Mucosa of descending colon (tissue), 3 donors: ENCODE measurements at places on chromosomes 6 and 20. TPM values are rescaled to one million over a fixed set of nuclear protein-coding genes. Genes with fewer than 3 reads are reported as not detected.
A peak's percentile ranks its signal among the peaks of the same experiment; 100 is the strongest.

OPRL1 gene
- total RNA-seq = 0.26 TPM

KCNB1 gene
- 14.6 TPM for total RNA-seq

C4A gene
- total RNA-seq = 10.2 TPM

TBX18 gene
- total RNA-seq = 0.23 TPM

ASIP gene
- total RNA-seq = not detected

GRCh38 chr20:63465380-63466249 is 6.8 kb downstream of the KCNQ2 start:
- DNase-seq = no peak

DNA sequence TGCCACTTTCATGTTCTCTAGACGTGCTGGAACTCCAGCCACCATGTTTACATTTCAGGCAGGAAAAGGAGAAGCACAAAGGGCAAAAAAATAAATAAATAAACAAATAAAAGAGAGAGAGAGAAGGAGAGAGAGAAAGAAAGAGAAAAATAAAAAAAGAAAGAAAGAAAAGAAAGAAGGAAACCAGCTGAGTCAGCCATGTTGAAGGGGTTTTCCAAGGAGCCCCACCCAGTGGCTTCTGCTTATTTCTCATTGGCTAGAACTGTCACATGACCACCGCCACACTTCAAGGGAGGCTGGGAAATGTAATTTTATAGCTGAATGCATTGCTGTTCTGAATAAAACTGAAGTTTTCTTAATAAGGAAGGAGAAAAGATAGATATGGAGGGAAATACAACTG is 71.1 kb downstream of the BFSP1 start:
- no peak for DNase-seq

DNA sequence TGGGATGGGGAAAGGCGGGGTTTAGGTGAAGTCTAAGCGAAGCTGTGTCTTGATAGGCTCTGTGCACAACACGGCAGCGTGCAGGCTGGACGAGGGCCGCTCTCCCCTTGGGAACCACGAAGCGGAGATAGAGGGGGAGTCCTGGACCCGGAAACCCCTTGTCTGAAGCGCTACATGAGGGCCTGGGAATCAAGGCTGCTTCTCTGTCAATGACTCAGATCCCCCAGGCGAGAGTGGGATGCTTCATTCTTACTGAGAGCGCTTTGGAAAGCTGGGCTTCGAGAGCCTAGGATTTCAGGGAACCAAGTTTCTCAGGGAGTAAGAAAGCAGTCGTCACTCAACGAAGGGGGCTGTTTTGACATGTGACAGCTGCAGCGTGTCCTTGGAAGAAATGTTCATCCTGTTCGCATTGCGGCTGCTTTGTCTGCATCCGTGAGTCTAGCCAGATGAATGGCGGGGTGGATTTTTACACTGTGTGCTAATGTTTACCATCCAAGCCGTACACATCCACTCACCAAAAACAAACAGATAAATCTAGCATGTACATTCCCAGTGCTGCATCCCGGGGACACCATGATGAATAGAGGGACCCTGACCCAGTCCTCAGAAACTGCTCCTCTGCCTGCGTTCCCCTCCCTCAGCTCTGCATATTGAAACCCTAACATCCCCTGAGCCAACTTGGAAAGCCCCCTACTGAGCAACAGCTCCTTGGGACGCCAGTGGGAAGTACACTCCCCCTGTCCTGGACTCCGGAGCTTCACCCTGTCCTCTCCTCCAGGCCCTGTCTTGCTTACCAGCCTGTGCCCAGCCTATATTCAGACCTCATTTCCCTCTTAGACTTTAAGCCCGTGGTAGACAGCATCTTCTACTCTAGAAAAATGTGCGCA is 24.5 kb upstream of the RTF2 start:
- no peak for DNase-seq

DNA sequence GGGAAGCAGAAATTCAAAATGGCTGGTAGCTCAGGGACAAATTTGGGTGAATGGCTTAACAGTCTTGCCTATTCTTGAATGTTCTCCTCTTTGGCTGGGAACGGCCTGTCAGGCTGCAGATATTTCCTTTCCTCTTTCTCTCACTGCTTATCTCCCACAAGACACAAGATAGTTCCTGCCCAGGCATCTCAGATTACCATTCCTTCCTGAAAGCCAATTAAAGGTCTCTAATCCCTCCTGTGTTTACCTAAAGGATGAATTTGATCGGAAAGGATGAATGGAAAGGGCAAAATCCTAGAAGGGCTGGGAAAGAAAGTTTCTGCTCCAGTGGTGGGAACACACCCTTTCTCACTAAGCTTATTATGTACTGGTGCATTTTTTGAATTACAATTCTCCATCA is 95.9 kb upstream of the JAG1 start:
- no peak for DNase-seq

GRCh38 chr6:131295081-131295480 is 159.8 kb downstream of the AKAP7 start:
- DNase-seq = no peak

DNA sequence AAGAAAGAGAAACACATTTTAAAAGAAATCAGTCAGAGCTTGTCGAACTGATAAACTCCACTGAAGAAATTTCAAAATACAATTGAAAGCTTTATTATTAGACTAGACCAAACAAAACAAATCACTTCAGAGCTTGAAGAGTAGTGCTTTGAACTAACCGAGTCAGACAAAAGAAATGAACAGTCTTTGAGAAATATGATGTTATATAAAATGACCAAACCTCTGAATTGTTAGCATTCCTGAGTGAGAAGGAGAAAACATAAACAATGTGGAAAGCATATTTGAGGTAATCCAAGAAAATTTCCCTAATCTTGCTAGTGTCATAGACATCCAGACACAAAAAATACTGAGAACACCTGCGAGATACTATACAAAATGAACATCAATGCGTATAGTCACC is 13.2 kb upstream of the CST4 start:
- DNase-seq = no peak

DNA sequence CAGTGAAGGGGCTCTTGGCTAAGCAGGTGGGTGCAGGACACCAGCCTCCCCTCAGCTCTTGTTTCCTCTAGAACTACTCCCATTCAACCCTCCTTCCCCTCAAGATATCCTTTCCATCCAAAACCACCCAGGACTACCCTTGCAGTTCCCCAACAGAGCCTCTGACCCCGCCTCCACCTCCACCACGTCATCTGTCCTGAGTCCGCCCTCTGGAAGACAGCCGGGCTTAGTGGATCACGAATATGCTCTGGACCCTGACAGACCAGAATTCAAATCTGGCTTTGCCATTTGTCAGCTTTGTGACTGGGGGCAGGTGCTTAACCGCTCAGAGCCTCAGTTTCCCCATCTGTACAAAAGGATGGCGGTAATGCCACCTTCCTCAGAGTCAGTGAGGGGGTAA is 31.4 kb downstream of the TFEB start:
- no peak for DNase-seq

- peak; percentile 85 for DNase-seq
Measured at GRCh38 chr6:35736253-35736894, 458 bp upstream of the ARMC12 start.

GRCh38 chr20:33460711-33461110 is 17.1 kb upstream of the SNTA1 start:
- DNase-seq = no peak

- DNase-seq = no peak
Measured at GRCh38 chr20:13286607-13287006, 65.5 kb downstream of the ISM1 start.

DNA sequence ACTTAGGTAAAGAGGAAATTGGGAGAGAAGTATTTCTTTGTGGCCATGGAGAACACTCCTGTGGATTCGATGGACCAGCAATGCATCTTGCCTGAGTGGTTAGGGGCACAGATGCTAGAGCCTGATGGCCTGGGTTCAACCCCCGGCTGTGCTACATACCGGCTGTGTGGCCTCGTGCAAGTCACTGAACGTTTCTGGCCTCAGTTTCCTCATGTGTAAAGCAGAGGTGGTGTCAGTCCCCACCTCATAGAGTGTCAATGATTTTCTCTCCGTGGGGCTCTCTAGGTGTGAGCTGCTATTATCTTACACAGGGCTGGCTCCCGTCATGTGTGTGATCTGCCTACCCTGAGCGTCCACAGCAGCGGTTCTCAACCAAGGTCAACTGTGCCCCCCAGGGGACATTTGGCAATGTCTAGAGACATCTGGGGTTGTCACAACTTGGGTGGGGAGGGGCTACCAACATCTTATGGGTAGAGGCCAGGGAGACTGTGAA is 50.0 kb upstream of the PTPN1 start:
- DNase-seq = no peak

GRCh38 chr6:120111001-120111400 is 761.4 kb upstream of the MAN1A1 start:
- DNase-seq = no peak

GRCh38 chr6:135514706-135515105 is 17.2 kb upstream of the AHI1 start:
- no peak for DNase-seq

DNA sequence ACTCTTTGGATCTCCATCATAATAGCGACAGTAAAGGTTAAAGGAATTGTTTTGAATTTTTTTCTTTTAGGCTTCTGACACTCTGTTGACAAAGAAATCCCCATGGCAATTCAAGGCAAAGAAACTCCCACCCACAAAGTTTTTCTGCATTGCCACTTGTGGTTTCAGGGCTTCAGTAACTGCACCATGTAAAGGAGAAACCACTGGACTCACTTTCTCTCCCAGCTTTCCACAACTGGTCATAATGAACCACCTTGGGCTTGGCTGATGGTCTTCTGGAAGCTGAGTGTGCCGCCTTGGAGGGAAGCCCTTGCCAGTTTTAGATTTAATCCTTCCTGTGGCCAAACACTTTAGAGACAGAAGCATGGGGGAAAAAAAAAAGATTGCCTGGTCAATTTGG is 163.1 kb downstream of the ISM1 start:
- no peak for DNase-seq

DNA sequence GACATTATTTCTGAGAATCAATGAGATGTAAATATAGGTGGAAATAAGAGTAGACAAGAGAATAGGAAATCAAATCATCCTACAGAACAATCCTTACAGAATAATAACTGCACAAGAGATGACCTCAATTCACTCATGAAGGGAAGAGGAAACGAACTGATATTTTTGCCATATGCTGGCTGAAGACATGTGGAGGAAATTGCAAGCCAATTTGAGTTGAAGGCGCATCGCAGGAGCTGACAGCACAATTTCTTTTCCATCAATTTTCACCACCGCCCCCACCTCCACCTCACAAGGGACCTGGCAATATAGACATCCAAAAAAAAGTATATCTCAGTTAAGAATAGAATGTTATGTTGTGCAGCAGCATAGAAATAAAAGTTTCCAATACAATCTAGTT is 20.3 kb downstream of the CITED2 start:
- DNase-seq = no peak

DNA sequence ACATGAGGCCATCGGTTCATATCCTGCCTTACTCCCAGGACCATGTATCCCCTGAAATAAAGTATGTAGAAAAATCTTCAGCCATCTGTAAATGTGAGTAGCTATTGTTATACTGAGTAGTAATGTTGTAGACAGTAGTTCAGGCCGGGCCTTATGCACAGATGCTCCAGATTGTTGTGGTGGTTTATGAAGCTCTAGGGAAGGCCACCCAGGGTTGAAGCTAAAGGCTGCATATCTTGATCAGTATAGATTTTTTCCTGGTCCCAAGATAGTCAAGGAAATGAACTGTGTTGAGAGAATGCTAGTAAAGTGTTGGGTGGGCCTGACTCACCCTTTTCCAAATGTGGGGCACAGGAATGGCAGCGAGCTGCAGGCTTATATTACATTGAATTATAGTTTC is 81.4 kb downstream of the FNDC1 start:
- no peak for DNase-seq

DNA sequence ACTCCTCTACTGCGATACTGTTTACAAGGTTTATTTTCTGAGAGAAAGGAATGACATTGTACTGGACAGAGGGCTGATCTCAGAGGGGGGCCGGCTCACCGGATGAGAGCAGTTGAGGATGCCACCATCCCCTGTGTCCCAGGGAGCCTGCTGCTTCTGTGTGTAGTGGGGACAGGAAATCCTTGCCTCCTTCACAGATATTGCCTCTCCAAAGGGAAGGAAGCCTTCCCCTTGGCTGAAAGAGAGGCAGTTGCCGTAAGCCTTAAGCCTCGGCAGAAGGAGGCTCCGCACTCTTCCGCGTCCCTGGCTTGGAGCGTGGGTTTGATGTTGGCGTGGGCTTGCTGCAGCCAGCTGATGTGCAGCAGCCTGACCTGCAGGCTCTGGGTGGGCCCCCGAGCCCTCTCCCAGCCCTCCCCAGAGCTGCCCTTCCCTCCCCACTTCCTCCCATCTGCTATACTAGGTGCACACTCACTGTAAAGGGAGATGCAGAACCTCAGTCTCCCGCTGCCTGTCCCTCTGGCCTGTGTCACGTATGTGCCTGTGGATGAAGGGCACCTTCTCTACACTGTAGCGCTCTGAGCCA is 45.7 kb upstream of the RPS6KA2 start:
- no peak for DNase-seq

GRCh38 chr6:42294759-42295158 is 77.1 kb upstream of the MRPS10 start:
- DNase-seq = no peak

GRCh38 chr6:56144538-56145324 is 102.6 kb downstream of the COL21A1 start:
- DNase-seq = no peak

DNA sequence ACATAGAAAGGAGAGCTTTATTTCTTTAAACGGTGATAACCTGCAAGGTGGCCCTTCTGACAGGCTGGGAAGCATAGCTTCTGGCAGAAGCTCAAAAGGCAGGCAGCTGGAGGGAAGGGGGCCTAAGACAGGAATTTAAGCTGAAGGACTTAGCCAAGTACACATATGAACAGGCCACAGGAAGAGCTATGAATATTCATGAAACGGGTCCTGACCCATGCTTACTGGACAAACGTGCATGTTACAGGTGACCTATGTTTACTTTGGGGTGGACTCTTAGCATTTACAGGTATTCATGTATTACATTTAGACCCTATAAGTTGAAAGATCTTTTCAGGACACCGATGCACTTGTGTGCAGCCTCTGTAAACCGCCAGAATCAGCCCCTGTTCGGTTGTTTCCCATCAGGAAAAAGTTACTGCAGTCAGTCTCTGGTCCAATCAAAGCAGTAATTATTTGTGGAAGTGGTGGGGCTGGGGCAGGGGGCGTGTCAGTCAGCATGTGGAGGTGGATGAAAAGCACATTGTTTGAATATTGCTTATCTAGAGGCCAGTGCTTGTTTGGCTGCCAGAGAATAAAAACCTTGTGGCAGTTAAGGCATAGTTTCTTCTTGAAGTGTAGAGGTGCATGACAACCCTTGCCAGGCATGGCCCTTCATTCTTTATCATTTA is 2.9 kb upstream of the GZF1 start:
- DNase-seq = no peak

DNA sequence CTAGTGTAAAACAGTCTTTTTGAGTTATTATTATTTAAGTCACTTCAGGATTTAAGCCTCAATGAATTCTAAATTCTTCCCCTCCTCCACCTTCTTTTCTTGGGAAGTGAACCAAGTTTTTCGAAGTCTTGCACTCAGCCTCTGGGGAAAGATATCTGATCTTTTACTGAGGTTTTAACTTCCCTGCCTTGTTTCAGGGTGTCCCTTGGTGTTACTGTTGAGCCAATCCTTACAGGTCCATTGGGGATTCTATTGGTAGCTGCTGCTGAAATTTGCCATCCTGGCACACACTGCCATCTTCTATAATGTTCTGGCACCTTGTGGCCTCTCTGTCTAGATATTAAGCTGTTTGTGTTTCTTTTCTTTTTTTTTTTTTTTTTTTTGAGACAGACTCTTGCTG is 31.7 kb downstream of the BEND6 start:
- DNase-seq = no peak
